Posterior vena cava (tissue), 2 donors: ENCODE measurements at places on chromosomes 11 and 22.

DNA sequence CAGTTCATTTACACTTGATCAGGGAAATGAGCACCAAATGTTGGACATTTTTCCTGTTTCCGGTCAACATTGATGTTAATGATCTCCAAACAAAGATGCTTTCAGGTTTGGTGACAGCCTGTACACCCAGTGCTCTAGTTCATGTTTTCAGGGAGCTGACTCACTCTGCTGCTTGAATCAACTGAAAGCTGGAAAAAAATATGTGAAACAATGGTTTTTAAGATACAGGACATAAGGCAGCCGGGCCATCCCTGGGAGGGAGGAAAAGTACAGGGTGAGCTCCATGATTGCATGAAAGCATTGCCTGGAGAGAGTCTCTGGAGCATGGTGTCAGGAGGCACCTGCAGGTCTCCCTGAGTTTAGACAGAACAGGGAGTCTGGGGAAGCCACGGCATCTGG lies 259.6 kb downstream of the TBC1D22A start:
- peak; percentile 42 for DNase-seq

GRCh38 chr22:49968313-49968830 lies 7.8 kb downstream of the PIM3 start:
- DNase-seq = peak; percentile 76

DNA sequence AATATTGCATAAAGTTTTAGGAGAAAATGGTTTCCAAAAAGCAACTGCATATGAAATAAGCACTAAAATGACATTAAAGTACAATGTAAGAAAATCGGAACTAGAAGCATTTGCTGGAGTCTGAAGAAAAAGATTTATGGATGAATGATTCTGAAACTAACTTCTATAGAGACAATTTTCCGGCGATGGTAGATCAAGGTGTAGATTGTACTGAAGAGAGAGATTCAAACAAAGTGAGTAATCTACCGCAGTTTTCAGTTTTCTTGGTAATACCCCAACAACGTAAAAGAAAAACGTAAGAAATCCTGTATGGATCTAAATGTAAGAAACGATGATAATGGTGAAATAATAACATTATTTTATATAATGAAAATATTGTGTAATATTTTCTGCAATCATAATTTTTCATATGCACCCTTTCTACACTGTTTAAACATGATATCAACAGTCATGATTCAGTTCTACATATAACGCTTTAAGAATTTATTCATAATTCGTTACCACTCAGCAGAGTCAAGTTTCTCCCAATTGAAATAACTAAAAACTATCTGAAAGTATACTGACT lies 1.8 kb upstream of the CDPF1 start:
- no peak for DNase-seq

- peak; percentile 95 for DNase-seq
These were observed 187.2 kb downstream of the MAML2 start for GRCh38 chr11:96155627-96156378.

GRCh38 chr11:121523581-121524232 lies 70.9 kb upstream of the SORL1-AS1 start:
- DNase-seq = no peak

DNA sequence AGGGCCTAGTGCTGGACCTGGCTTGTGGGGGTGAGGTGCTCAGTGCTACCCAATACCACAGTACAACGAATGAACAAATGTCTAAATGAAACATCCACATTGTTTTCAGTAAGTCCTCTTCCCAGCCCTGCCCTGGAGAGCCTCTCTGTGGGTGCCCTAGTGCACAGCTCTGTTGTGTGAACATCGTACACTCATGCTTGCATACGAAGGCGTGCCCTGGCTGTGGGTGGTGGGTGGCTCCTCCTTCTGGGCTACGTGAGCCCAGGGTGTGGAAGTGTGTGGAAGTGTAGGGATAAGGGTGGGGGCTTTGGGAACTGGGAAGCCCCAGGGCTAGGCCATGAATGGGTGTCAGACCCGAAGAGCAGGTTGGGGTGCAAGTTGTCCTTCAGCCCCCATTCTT lies 592 bp upstream of the NLRX1 start:
- DNase-seq = no peak

DNA sequence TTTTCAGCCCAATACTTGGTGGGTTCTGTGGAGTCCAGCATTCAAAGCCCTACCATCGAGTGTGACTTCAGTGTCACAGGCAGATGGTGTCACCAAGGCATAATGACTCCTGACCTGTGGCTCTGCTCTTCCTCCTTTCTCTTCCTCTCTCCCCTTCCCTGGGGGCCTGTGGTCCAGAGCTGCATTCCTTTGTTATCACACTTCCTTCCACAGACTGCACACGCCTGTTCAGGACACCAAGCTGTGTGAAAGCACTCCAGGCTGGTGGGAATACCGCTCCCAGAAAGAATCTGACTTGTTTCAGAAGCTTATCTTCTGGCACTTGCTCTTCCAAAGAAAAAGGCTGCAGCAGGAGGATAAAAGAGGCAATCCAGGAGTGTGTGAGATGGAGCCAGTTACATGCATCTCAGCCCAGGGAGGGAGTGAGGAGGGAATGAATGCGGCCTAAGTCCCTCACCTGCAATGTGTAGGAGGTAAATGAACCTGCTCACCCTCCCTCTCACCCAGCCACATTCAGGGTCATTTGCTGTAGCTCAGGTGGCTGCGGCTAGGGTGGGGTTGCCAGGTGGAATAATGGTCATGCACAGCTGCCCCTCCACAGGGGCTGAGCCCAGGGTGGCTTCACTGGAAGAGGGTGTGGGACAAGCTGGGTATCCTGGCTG lies 79.3 kb downstream of the ADAMTS15 start:
- no peak for DNase-seq

GRCh38 chr11:2796091-2796490 lies 89.5 kb downstream of the CDKN1C start:
- peak; percentile 67 for DNase-seq

GRCh38 chr11:65221026-65221425 lies 39.3 kb downstream of the CAPN1 start:
- peak; percentile 51 for DNase-seq

- peak; percentile 74 for DNase-seq
These were observed 723 bp downstream of the CCDC89 start for GRCh38 chr11:85685125-85685819.

DNA sequence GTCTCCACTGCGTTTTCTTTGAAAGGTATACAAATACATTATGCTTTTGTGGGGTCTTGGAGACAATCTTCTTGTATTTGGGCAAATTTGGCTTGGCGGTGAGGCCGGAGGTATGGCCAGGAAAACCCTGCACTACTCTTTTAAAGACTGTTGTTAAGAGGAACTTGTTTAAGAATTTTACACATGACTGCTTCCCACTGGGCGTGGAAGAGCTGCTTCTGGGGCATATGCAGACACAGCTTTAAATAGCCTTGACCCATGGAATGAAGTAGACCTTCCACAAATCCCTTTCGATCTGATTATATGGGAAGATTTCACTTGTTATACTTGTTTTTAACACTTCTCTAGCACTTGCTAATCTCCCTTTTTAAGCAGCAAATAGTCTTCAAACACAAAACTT lies 453.6 kb downstream of the MN1 start:
- DNase-seq = no peak

- DNase-seq = no peak
These were observed 66.9 kb upstream of the TTLL12 start for GRCh38 chr22:43253839-43254238.

GRCh38 chr11:129131316-129131715 lies 60.8 kb downstream of the ARHGAP32 start:
- DNase-seq = no peak

GRCh38 chr11:120220747-120221037 lies 9.9 kb downstream of the OAF start:
- no peak for DNase-seq

- DNase-seq = no peak
These were observed 19.4 kb upstream of the CABP7 start for GRCh38 chr22:29700206-29700899.

GRCh38 chr11:72562431-72562830 lies 111.8 kb downstream of the PDE2A start:
- peak; percentile 37 for DNase-seq

GRCh38 chr11:119375337-119376196 lies 5.9 kb downstream of the USP2 start:
- peak; percentile 96 for DNase-seq

DNA sequence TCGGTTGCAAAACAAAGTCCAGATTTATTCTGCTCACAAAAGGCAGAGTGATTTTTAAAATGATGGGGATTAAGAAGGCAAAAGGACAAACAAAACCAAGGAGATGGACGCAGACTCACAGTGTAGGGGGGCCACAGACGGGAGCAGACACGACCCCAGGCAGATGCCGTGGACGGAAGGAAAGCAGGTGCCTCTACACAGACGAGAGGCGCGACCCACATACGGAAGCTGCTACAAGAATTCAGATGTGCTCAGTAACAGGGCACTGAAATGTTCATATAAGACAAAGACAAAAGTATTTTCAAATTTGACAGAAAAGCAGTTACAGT lies 148.9 kb downstream of the BRD1 start:
- DNase-seq = no peak
